ENCODE measurements at places on chromosomes 6 and 20. TPM values are rescaled to one million over a fixed set of nuclear protein-coding genes. Genes with fewer than 3 reads are reported as not detected.

TREML2 gene
- total RNA-seq: not detected

- DNase-seq: no peak
These were observed 32.7 kb downstream of the TUBB2B start for GRCh38 chr6:3194535-3195419.

DNA sequence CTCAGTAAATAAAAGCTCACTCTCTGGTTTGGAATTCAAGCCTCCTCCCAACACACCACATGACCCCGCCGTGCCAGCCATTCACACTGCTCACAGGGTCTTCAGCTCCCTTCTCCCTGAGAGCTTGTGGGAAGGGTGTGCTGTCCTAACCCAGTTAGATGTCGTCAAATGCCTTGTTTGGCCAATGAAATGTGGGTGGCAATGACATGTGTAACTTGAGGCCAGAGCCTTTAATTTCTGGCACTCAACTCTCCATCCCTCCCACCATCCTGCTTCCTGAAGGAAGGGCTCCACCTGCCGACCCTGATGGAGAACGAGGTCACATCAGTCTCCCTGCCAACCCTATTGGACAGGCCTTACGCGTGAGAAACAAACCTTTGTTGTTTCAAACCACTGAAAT lies 224.5 kb upstream of the AGPAT4 start:
- DNase-seq: no peak

GRCh38 chr6:44064089-44064947 lies 62.9 kb downstream of the MRPL14 start:
- no peak for DNase-seq

- no peak for DNase-seq
These were observed 317.1 kb downstream of the ESR1 start for GRCh38 chr6:152124429-152125074.

RFX6 gene
- total RNA-seq: 23.9 TPM

RIN2 gene
- total RNA-seq: 44.8 TPM

HLA-DOA gene
- total RNA-seq: 2.5 TPM

BEND6 gene
- total RNA-seq: 1.3 TPM

DNA sequence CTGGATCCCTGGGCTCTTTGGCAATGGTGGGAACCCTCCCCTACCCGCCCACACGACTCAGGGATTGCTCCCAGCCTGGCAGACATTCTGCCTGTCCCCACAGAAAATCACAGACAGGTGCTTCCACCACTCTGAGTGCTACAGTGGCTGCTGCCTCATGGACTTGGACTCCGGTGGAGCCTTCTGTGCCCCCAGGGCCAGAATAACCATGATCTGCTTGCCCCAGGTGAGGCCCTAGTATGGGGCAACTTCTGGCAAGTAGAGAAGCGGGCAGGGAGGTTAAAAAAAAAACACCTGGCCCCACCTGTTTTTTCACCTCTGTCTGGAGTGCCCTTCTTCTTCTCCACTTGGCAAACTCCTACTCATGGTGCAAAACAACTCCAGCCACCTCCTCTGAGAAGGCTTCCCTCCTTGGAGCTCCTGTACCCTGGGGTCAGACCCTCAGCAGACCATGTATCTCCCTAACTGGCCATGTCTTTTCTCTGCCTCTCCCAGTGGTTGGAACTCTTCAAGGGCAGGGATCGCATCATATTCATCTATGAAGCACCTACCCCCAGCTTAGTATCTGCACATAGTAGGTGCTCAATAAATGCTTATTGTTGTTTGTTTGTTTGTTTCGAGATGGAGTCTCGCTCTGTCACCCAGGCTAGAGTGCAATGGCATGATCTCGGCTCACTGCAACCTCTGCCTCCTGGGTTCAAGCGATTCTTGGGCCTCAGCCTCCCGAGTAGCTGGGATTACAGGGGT lies 1.1 kb downstream of the CLPSL2 start:
- no peak for DNase-seq

GRCh38 chr6:14734416-14735340 lies 511.2 kb upstream of the JARID2 start:
- no peak for DNase-seq

- DNase-seq: no peak
These were observed 108.3 kb downstream of the CARMIL1 start for GRCh38 chr6:25387483-25387882.

GRCh38 chr6:89375427-89376267 lies 23.1 kb upstream of the UBE2J1 start:
- DNase-seq: no peak

DNA sequence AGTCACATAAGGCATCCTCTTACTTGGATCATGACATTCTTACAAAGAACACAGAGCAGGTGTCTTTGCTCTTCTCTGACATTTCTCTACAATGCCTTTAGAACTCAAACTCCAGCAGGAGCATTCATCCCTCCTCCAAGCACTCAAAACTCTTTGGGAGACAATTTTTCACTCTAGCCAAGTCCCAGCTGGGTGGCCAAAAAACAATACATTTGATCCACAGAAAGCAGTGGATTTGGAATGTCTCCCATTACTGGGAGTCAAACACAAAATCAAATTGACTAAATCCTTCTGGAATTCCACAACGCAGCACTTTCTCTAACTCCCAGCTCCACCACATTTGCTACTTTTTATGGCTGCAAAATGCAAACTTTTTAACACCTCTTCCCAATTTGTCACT lies 108.6 kb upstream of the VGLL2 start:
- DNase-seq: no peak

- no peak for DNase-seq
These were observed 251.8 kb upstream of the RUNX2 start for GRCh38 chr6:45076217-45076930.

LSM2 gene
- total RNA-seq: 74.5 TPM

SHLD1 gene
- total RNA-seq: 6.2 TPM

RSPO3 gene
- total RNA-seq: 32.3 TPM

LY6G6F gene
- total RNA-seq: not detected

GRCh38 chr6:44198684-44199083 lies 18.0 kb upstream of the MYMX start:
- no peak for DNase-seq

- no peak for DNase-seq
These were observed 33.0 kb downstream of the HNF4A start for GRCh38 chr20:44388466-44389023.

DNA sequence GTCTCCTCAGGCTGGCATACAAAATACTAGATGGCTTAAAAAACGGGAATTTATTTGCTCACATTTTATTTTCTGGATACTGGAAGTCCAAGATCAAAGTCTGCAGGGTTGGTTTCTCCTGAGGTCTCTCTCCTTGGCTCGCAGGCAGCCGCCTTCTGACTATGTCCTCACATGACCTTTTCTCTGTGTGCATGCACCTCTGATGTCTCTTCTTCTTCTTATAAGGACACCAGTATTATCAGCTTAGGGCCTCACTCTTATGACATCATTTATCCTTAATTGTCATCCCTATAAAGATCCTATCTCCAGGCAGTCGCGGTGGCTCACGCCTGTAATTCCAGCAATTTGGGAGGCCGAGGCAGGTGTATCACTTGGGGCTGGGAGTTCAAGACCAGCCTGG lies 9.3 kb upstream of the TRIM27 start:
- no peak for DNase-seq

- no peak for DNase-seq
These were observed 48.0 kb upstream of the FOXQ1 start for GRCh38 chr6:1263850-1264377.

BLTP3A gene
- 16.1 TPM for total RNA-seq

DNA sequence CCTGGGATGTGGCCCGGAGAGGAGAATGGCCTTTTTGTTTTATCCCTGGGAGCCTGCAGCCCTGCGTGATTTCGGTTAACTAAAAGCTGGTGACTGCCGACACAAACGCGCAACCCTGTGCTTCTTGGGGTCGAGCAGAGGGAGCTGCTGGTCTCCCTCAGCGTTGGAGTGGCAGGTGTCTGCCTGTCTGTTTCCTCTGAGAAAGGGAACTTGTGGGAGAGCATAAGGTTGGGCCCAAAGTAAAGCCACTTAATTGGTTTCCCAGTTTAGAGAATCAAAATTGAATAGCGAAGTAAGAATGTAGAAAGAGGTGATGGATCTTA lies 500 bp downstream of the LTV1 start:
- no peak for DNase-seq

LY86 gene
- total RNA-seq: not detected

DNA sequence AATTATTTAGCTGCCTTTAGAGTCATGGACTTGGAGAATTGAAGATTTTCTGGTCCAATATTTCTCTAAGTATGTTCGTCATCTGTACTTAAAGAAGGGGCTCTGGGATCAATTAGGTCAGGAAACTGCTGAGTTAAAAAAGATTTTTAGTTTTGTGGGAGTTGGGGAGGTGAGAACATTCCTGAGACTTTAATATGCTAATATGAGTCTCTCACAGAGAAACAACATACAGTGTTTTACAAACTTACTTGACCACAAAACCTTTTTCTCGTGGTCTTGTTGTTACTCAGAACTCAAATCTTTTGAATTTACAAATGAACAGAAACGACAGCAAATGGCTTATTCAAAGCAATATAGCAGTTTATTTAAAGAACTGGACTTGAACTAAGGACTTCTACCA lies 67.9 kb downstream of the LIN28B start:
- DNase-seq: no peak

DNA sequence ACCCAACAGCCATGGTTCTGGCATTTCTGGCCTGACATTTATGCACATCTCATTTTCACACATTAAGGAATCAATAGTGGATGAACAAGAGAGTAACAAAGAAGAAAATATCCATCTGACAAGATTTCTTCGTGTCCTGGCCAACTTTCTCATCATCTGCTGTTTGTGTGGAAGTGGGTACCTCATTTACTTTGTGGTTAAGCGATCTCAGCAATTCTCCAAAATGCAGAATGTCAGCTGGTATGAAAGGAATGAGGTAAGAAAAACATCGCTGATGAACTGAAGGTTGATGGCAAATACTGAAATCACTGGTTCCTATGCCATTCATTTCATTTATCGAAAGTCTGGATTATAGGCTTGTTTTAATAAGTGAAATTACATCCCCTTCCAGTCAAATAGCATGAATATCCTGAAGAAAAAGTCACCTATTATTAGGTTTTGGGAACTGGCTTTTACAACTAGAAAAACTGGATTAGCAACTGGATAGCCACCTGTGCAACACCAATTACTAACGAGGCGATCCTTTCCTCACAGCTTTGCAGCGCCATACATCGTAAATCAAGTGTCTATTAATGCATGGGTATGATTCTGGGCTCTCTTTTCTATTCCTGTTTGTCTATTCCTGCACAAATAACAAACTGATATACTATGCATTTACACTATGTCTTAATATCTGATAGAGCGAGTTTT lies 50.2 kb upstream of the NOP56 start:
- DNase-seq: no peak

GRCh38 chr6:109052018-109052651 lies 42.5 kb downstream of the SESN1 start:
- DNase-seq: no peak

- no peak for DNase-seq
These were observed 25.5 kb upstream of the SMIM26 start for GRCh38 chr20:18541741-18542140.

GRCh38 chr20:64246616-64247306 lies 8.8 kb upstream of the PCMTD2 start:
- DNase-seq: no peak

ATF6B gene
- total RNA-seq: 99.3 TPM

DNA sequence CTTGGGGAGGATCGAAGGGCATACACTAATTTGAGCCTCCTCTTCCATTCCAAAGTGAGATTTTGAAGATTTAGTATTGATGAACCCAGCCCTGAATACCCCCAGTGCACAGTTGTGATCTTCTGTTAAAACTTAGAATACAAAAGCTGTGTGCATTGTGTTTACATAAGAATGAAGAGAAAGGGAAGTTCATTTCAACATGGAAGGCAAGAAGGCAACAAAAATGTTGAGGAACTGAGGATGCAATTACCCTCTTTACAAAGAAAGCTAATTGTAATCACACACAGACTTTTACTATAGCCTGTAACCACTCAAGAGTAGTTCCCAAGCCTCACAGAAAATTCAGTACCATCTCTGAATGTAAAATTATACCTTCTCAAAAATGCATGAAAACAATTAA lies 49.3 kb downstream of the GFOD1 start:
- DNase-seq: no peak

- DNase-seq: no peak
These were observed 429.7 kb downstream of the KIF16B start for GRCh38 chr20:16143596-16143995.

GRCh38 chr20:17565169-17565845 lies 4.6 kb upstream of the DSTN start:
- no peak for DNase-seq

DNA sequence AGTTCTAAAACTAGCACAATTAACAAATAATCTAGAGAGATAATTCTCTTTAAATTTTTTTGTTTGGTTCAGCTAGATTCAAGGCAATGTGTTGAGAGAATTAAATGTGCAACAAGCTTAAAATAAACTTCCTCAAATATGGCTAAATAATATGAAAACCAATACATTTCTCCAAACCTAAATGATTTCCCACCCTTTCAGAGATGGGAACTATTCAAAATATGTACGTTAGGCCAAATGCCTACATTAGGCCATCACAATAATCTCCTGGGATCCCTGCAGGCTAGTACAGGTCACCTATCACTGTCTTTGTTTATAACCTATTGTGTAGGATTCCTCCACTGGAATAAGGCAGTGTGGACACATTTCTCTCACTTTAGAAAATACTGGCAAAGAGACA lies 1.7 kb downstream of the FAXC start:
- DNase-seq: no peak

ADGRB3 gene
- 2.0 TPM for total RNA-seq

DNA sequence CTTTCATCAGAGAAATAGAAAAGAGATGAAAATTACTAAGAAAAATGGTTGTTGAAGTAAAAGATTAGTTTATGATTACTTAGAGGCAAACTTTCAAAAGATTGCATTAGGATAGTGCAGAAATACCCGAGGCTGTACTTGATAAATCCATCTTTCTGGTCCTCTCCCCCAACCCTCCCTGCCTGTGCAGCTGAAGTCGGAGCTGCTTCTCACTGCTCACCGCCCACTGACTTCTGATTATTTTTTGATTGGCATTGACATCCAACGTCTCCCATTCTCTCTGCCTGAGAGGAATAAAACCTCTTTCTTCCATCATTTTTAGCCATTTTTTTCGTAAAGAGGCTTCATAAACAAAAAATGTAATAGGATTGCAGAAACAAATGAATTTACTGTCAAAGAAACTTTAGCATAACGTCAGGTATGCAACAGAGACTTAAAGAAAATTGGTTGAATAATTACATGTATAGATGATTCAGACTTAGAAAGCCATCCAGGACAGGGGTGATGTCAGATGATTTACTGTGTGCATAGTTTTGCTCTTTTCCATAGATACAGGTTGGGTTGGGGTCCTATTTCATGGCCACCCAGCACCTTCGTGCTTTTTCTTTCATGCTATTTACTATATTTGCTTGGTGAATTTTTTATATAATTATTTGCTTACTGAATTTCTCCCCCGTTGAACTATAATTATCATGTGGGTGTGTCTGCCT lies 53.6 kb upstream of the EDN3 start:
- DNase-seq: no peak

- DNase-seq: no peak
These were observed 12.7 kb upstream of the SMOC2 start for GRCh38 chr6:168428052-168428826.
